Upper lobe of left lung (tissue), 6 donors: ENCODE measurements at places on chromosomes 2 and 18. TPM values are rescaled to one million over a fixed set of nuclear protein-coding genes. Genes with fewer than 3 reads are reported as not detected.

DNA sequence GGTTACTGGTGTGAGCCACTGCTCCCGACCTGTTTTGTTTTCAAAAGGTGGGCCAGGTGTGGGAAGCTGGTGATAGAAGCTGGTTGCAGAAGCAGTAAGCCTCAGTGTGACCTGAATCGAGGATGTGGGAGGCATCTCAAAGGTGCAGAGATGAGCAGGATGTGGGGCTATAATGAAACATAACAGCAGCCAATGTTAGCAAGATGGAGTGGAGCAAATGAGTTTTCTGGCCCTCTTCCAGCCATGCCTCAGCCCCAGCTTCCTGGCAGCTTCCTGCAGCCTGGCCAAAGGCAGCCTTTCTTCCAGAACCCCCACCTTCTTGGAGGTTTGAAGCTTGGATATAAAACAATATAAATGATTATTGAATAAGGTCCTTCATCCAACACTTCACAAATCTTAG is 184.8 kb downstream of the NCK2 start:
- no peak for DNase-seq

DNA sequence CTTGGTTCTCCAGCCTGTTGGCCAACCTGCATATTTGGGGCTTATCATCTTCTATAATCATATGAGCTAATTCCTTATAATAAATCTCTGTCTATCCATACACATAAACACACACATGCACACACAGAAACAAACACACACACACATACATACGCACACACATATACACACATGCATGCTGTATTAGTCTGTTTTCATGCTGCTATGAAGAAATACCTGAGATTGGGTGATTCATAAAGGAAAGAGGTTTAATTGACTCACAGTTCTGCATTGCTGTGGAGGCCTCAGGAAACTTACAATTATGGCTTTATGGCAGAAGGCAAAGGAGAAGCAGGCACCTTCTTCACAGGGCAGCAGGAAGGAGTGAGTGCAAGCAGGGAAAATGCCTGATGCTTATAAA is 707.4 kb upstream of the CDH2 start:
- DNase-seq: no peak

Gene EIPR1
- total RNA-seq: 21.2 TPM

Gene NCK2
- total RNA-seq: 48.6 TPM

DNA sequence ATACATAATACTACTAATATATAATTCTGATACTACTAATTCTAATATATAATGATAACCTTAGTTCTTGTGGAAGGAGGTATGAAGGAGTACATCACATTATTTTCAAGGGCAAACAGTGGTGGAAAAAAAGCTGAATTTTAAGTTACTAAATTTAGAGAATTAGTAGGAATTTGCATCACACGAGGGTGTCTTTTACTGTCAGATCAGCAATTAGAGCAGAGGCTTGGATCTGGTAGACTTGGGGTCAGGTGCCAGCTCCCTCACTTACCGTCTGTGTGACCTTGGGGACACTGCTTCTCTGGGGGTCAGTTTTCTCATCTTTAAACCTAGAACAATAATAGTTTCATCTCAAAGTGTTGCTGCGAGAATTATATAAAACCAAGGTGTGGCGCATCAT is 114.1 kb upstream of the NEDD4L start:
- no peak for DNase-seq

- DNase-seq: no peak
These were observed 10.7 kb downstream of the BIN1 start for GRCh38 chr2:127096280-127096679.

DNA sequence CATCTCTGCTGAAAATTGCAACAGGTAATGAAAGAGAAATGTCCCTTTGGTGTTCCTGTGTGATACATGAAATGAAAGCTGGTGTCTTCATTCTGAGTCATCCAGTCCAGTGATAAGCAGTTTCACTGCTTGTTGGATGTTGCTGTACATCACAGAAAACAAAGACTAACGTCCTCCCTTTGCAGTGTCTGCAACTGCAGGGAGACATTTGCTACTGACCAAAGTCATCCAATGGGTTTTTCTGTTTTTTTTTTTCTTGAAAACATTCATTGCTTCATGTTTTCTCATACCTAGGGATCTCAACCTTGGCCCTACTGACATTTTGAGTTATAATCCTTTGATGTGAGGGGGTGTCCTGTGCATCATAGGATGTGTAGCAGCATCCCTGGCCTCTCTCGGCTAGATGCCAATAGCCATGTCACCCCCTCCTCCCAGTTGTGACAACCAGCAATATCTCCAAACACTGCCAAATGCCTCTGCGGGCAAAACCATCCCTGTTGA is 63.6 kb upstream of the FZD5 start:
- DNase-seq: no peak

GRCh38 chr2:45929674-45930395 is 278.4 kb downstream of the PRKCE start:
- no peak for DNase-seq

- no peak for DNase-seq
These were observed 233.4 kb upstream of the SIX3 start for GRCh38 chr2:44707945-44708660.

GRCh38 chr2:195652911-195653310 is 4.1 kb upstream of the SLC39A10 start:
- no peak for DNase-seq

Gene MYOM1
- 3.6 TPM for total RNA-seq

Gene AUP1
- total RNA-seq: 100.0 TPM

DNA sequence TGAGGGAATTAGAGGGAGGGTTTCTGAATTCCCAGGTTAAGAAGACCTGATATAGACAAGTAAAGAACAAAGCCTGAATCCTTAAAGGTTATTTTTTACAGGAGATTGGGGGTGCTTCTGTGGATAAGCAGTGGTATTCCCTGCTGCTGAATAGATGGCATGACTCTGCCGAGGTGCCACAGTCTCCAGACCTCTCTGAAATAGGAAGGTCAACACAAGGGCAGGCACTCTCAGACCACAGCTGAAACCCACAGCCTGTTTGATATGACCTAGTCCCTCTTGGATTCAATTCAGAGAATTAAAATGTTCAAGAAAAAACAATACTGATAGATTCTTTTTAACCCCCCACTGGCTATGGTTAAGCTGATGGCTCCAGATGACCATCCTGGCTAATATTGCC is 259.3 kb downstream of the PTGR3 start:
- no peak for DNase-seq

DNA sequence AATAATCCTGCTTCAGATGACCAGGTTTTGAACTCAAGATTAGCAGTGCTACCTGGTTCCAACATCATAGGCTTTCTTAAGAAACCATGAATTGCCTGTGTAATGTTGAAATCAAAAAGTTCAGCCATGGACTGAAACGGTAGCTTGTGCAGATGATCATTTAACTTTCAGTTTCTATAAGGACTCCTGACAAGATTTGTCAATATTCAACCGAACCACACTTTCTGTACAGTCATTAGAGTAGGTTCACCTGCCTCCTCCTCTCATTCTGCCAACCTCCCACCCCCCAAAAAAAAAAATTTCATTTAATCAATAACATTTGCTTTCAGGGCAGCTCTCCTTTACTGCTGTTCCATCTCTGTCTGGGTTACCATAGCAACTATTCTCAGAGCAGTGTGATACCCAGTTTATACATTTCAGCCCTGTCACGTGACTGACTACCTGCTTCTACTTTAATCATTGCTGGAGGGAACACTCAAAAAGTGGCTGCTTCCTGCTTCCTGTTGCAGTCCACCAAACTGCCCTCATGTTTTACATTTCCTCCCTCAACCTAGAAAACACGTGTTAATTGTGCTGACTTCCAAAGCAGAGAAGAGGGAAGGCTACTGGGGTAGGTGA is 275.5 kb downstream of the SS18 start:
- no peak for DNase-seq

Gene TUBA3E
- total RNA-seq: not detected

Gene TM4SF20
- not detected for total RNA-seq
